Activated CD8-positive, alpha-beta T cell treated with anti-CD3 and anti-CD28 coated beads for 36 hours (primary cell): ENCODE measurements at places on chromosomes 7 and 10. TPM values are rescaled to one million over a fixed set of nuclear protein-coding genes. Genes with fewer than 3 reads are reported as not detected.

DNA sequence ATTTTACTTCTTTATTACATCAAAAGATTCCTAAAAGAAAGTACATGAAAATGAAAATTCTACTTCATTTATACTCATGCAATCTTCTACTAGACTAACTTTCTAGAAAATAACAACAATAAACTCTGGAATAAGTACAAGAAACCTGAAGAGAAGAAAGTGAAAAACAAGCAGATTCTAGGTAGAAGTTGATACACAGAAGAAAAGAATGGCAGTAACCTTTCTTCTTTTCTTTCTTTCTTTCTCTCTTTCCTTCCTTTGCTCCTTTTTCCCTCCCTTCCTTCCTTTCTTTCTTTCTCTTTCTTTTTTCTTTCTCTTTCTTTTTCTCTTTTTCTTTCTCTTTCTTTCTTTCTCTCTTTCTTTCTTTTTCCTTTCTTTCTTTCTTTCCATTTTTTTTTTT is 541.7 kb upstream of the ANKRD30A start:
- no peak for DNase-seq
- H3K27ac ChIP-seq = no peak overlapping the region
- no peaks in the 10 kb centered on the region for H3K4me1 ChIP-seq

DNA sequence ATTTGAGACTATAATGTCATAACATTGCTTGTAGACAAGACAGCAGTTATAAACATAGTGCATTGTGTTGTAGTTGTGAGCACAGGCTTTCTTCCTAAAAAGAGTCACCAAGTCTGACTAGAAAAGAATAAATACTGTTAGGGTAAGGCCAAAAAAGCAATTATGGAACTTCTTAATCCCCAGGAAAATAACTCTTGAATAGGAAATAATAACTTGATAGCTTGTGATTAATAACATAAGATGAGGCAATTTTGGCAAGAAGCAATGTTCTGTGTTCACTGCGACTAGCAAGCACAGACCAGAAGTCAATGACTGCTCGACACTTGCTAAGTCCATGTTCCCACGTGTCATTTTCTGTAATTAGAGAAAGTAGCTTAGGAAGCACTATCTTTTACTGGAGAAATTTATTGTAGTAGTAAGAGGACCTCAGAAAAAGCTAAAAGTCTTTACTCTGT is 97.1 kb downstream of the AGMO start:
- no peak for DNase-seq
- H3K27ac ChIP-seq = no peak overlapping the region
- no peaks in the 10 kb centered on the region for H3K4me1 ChIP-seq
- no peak overlapping the region for H3K4me3 ChIP-seq

- H3K4me1 ChIP-seq = no peaks in the 10 kb centered on the region
- DNase-seq = peak; percentile 6
- H3K4me3 ChIP-seq = no peak overlapping the region
- H3K36me3 ChIP-seq = peaks cover 11% of the 10 kb centered on the region
Measured at GRCh38 chr7:107274506-107274905, 105.7 kb downstream of the HBP1 start.

Gene ADAP1
- 34.6 TPM for total RNA-seq

- peaks cover 4% of the 10 kb centered on the region for H3K27me3 ChIP-seq
- H3K4me1 ChIP-seq = peaks cover 2% of the 10 kb centered on the region
- H3K4me3 ChIP-seq = no peak overlapping the region
- no peak overlapping the region for H3K27ac ChIP-seq
Measured at GRCh38 chr7:24073651-24074420, 210.2 kb upstream of the NPY start.

- no peak overlapping the region for H3K27ac ChIP-seq
- peaks cover 20% of the 10 kb centered on the region for H3K36me3 ChIP-seq
- no peaks in the 10 kb centered on the region for H3K27me3 ChIP-seq
- DNase-seq = no peak
Measured at GRCh38 chr7:135666846-135667245, 4.5 kb downstream of the STMP1 start.

GRCh38 chr10:133359554-133359971 is 1.7 kb upstream of the FUOM start:
- H3K27ac ChIP-seq = no peak overlapping the region
- H3K27me3 ChIP-seq = no peaks in the 10 kb centered on the region
- peaks cover 14% of the 10 kb centered on the region for H3K36me3 ChIP-seq
- H3K4me1 ChIP-seq = peaks cover 14% of the 10 kb centered on the region
- no peak overlapping the region for H3K4me3 ChIP-seq

DNA sequence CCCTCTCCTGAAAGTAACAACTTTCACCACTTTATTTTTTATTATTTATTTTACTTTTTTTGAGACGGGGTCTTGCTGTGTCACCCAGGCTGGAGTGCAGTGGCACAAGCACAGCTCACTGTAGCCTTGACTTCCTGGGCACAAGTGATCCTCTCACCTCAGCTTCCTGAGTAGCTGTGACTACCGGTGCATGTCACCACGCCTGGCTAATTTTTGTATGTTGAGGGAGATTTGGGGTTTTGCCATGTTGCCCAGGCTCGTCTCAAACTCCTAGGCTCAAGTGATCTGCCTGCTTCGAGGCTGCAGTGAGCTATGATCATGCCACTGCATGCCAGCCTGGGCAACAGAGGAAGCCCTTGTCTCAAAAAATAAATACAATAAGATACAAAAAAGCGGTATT is 14.9 kb upstream of the SLIT1 start:
- H3K4me1 ChIP-seq = peaks cover 12% of the 10 kb centered on the region
- H3K27ac ChIP-seq = no peak overlapping the region
- no peaks in the 10 kb centered on the region for H3K36me3 ChIP-seq
- peaks cover 8% of the 10 kb centered on the region for H3K27me3 ChIP-seq
- no peak overlapping the region for H3K4me3 ChIP-seq

DNA sequence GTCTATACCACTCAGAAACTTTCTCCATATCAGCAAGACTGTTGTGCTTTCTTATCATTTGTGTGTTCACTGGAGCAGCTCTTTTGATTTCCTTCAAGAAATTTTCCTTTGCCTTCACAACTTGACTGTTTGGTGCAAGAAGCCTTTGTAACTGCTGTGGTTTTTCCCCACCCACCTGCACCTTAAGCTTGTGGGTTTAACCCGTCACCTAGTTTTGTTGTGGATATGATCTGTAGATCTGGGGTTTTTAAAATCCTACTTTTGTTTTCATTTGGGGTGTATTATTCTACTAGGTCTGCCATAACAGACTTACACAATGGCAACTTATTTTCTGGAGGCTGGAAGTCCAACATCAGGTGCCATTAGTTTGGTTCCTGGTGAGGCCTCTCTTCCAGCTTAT is 30.5 kb upstream of the CHST3 start:
- peak; percentile 89 for DNase-seq
- peaks cover 27% of the 10 kb centered on the region for H3K4me1 ChIP-seq
- peak overlapping the region; percentile 65 for H3K27ac ChIP-seq
- H3K4me3 ChIP-seq = no peak overlapping the region
- no peaks in the 10 kb centered on the region for H3K36me3 ChIP-seq
- no peaks in the 10 kb centered on the region for H3K27me3 ChIP-seq

GRCh38 chr7:102841290-102841689 is 71.5 kb upstream of the LRRC17 start:
- no peak overlapping the region for H3K4me3 ChIP-seq
- no peaks in the 10 kb centered on the region for H3K4me1 ChIP-seq
- H3K36me3 ChIP-seq = peaks cover 3% of the 10 kb centered on the region
- no peak overlapping the region for H3K27ac ChIP-seq

Gene HOXA6
- not detected for total RNA-seq
